Hematopoietic multipotent progenitor cell treated with erythropoietin and hydrocortisone succinate and interleukin-3 and kit ligand, for 6 days (in vitro differentiated cells): ENCODE measurements at places on chromosomes 3 and 15.

DNA sequence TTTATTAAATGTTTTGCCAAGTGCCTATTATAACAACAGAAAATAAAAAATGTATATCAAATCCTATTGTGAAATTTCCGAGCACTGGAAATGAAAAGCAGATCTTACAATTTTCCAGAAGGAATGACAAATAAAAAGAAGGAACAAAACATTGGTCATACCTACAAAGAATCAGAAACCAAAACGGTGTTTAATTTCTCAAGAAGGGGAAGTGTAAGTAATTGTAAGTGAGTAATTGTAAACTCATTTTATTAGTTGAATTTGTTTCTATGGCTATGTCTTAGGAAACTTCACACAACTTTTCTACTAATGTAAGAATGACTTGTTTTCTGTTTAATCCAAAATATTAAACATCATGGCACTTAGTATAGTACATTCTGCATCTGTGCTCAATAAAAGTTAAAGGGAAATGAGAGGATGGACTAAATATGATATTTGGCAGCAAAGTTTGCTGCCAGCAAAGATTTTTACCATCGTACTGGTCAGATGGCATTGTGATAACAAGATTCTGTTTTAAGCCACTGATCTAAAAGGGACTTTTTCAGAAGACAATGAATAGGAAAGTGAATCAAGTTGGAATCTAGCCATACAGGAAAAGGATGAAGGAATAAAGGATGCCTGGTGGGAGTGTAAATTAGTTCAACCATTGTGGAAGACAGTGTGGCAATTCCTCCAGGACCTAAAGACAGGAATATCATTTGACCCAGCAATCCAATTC, 232.4 kb downstream of the NFKBIZ start:
- DNase-seq = no peak

DNA sequence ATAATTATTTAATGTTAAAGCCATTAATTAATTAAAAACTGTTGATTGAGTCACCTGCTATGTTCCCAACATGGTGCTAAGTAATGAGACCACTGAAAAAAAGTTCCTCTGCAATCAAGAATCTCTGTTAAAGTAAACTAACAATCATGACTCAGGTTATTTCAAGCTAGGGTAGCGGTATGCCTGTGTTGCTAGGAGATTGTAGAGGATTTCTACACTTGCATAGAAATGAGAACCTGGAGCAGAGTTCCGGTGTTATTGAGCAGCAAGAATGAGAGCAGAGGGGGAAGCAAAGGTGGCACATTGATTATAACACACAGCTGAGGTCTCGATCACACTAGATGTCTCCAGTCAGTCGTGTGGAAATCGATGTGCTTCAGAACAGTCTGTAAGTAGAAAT, 41.4 kb downstream of the C3orf85 start:
- DNase-seq = no peak

- no peak for DNase-seq
Measured at GRCh38 chr3:178532476-178532875, 3.8 kb upstream of the KCNMB2 start.

DNA sequence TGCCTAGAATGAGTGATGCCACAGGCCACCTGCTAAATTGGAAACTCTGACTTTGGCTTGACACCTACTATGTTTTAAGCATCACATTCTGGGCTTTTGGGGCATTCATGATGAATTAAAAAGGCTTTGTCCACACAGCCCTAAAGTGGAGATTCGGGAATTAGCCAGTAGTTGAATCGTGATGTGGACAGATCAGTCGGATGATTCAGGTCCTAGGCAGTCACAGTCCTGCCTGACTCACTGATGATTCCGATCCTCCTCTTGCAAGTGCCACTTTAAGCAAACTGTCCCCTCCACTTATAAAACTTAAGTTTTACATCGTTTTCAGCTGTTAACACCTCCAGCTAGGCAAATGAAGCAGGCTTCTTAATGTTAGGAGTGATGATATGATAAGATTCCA, 75.3 kb downstream of the SYNPR start:
- no peak for DNase-seq

GRCh38 chr15:58284293-58284692, 146.1 kb downstream of the AQP9 start:
- no peak for DNase-seq

- no peak for DNase-seq
Measured at GRCh38 chr3:138327831-138328230, 1.8 kb downstream of the NME9 start.

DNA sequence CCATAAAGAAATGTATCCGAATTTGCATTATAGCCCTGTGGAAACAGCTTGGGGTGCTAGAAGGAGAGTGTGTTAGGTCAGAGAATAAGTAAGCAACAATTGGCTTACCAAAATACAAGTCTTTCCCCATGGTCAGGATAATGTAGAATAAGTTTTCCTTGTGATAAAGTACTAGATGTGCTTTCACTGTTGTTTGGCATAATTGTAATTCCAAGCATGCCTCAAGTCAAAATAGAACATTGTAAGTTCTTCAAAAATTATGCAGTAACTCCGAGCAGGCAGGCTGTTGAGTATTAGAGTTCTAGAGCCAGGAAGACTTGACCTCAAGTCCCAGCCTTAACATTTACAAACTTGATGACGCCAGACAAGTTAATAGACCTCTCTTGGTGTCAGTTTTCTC, 242.0 kb downstream of the TUSC7 start:
- DNase-seq = no peak

- DNase-seq = no peak
Measured at GRCh38 chr15:90064911-90065681, 37.2 kb downstream of the IDH2 start.

GRCh38 chr3:129702934-129703712, 96.6 kb upstream of the PLXND1 start:
- no peak for DNase-seq

DNA sequence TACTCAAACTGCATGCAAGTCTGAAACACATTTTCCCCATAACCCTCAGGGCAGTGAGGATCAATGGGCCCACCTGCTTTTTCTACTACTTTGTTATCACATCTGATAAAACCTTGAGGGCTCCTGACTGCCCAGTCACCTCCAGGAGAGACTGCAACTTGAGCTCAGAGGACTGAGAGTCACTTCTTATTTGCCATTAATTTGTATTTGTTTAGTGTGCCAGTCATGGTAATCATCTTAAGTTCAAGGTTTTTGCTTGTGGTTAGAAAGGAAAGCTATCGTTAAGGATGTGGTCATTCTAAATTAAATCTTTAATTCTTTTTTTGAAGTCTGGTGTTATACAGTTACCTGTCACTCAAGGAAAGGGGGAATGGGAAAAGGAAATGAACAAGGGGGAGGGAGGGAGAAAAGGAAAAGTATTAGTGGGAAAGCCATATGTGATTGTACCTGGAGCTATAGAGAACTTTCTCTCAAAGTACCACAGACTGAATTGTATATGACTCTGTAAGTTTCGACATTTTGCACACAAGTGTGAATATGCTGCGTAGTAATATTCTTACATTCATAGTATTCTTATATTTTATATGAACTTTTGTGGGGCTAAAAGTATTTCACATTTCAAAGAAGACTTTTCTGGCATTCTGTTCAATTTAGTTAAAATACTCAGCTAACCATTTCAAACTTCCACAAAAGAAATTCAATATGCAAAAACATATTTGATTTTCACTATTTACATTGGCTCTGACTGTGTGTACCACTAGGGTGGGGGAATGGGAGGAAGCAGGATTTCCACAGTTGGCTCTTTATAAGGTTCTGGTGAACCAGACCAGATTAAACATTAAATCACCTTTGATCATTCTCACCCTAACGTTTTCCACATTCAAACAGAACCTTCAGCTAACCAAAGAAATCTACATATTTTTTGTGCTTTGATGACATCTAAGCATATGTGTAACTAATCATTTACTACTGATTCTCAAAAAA, 166.5 kb upstream of the ATP11B start:
- no peak for DNase-seq

GRCh38 chr15:68145706-68146105, 59.4 kb downstream of the CALML4 start:
- no peak for DNase-seq

GRCh38 chr3:56894881-56895431, 93.2 kb upstream of the ARHGEF3 start:
- DNase-seq = no peak

DNA sequence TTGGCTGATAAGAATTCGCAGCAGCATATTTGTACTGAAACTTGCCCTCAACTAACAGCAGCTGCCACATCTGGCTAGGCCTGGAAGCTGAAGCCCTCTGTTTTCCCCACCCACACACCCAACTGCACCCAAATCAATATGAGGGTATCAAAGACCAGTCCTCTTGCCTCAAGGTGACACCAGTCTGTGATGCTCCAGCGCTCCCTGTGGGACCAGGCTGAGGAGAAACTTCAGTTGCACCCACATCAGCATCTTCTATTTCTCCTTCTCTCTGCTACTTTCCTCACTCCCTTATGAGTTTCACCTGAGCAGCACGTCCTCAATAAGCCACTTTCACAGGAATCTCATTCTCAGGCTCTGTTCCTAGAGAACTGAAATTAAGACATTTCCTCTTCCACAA, 18.7 kb upstream of the GRAMD1C start:
- DNase-seq = no peak

DNA sequence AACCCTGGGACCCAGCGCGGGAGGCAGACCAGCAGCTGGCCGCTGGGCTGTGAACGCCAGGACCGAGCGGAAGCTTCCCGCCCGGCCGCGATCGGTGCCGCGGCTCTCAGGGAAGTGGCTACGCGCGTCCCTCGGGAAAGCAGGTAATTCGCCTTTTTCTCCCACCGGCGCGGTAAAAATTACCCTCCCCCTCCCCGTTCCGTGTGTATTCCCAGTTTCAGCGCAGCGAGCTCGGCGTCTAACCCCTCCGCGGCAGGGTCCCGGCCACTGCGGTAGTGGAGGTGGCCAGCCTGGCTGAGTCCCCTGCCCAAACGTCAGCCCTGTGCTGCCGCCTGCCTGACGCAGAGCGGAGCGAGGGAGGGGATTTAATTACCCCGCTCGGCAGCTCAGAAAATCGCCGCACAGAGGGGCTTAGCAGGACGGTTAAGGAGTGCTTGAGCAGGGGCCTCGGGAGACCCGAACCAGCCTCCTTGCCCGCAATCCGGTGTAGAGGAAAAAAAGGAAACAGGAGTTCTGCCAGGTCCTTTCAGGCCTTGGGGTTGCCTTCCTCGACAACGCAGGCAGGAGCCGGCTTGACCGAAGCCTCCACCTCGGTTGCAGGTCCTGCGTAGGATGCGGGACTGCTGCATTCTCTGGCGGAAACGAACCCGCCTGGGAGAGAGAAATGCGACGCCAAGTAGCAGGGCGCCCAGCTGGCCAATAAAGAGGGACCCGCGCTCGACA, 2.9 kb downstream of the GATA2 start:
- DNase-seq = peak; percentile 69

DNA sequence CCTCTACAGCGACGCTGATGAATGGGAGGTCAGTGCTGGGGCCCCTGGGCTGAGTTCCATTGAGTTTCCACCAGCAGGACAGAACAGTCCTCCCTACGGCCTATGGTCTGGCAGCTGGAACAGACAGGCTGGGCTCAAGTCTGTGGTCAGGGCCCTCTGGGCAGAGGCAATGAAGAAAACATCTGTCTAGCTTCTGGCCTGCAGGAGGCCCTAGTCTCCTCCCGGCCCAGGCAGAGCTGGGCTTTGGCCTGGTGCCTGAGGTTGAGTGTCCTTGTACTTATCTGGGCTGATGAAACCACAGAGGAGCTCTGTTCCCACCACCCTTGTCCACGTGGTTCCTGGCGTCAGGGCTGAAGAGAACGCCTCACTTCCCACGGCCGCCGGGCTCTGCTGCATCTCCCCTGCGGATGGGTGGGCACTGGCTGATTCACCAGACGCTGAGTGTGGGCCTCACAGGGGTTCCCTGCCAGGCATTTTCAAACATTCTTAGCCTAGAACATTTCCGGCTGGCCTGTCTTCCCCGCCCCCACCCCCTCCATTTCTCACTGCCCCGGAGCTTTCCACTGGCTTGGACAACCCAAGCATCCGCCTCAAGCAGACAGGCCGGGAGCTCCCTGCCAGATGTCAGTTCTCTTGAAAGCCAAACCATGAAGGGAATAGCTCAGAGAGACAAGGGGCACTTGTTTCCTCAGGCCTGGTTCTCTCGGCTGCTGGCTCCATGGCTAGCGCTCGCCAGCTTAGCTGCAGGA, 20.3 kb downstream of the PPCDC start:
- peak; percentile 99 for DNase-seq

DNA sequence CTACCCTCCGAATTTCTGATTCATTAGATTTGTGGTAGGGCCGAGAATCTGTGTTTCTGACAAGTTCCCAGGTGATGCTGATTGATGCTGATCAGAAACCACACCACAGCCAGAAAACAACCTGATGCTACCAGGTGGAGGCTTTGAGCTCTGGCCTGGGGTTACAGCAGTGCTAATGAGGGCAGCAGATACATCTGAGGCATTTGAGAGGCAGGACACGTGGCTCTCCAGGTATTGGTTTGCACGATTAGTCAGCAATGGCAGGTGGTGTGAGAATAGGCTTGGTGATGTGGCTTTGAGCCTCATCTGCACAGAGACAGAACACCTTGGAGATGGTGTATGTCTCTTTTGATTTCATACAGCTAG, 78.8 kb upstream of the THBS1 start:
- DNase-seq = no peak

GRCh38 chr15:58295637-58296215, 136.1 kb upstream of the LIPC start:
- no peak for DNase-seq

GRCh38 chr15:45644437-45644836, 9.6 kb downstream of the SQOR start:
- DNase-seq = no peak

DNA sequence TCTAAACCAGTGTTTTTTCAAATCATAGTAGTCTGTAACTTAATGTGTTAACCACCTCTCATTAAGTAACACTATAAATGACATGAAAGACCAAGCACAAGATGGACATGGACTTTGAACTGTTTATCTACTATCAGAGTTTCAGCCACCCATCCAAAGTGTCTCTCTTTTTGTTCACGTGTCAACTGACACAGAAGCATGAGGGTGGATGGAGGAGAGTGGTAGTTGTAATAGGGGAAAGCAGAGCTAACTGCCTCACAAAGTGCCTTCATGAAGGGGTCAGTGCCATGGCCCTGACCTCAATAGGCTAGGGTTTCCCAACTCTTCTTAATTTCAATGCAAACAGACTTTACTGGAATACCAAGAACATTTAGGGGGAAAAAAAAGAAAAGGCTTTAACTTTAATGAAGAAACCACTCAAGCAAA, 32.1 kb upstream of the TRPM7 start:
- DNase-seq = no peak

DNA sequence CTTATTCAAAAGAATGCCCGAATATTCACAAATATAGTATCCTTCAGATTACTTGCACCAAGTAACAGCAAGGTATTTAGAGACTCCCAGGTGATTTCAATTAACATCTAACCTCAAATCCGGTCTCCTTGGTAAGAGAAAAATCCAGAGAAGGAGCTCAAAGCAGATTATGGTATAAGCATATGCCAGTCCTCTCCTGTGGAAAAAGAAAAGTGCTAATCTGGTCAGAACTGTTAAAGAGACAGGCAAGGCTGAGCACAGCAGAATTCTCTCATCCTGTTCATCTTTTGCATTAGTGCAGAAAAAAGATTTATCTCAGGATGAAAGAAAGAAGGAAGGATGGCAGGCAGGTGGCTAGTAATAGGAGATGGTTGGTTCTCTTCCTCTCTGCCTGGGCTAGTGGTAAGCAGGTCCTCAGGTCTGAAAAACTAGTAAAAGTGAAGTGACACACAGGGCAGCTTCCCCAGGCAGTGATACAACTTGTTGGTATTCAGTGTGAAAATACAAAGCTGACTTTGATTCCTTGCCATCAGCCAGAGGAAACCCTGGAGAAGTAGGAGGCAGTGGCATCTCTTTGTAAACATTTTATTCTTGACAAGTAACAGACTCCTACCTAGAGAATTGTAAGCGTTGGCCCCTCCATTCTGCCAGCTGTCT, 14.2 kb downstream of the ATXN7 start:
- DNase-seq = no peak
